ENCODE measurements at places on chromosomes 12 and 14.

DNA sequence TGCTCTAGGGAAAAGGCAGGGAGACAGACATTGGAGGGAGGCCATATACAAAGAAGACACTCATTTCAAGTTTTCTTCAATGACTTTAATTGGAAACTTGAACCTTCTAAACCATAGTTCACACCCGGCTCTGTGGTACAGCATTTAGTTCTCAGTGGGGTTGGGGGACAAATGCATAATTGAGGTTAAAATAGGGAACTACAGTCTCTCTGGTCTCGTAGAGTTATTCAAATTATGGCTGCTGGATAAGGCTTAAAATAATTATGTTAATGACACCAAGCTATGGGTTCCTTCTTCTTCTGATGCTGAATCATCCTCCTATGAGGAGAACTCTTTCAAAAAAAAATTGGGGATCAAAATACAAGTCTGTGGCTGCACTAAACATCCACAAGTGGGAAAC, 3.8 kb upstream of the RPAP3 start:
- no peak for DNase-seq

- DNase-seq: no peak
Measured at GRCh38 chr12:5260086-5260485, 171.8 kb upstream of the NTF3 start.

- DNase-seq: no peak
Measured at GRCh38 chr14:34214961-34215360, 247.1 kb downstream of the SPTSSA start.

GRCh38 chr12:96033549-96034389, 1.6 kb downstream of the LTA4H start:
- DNase-seq: peak; percentile 34

DNA sequence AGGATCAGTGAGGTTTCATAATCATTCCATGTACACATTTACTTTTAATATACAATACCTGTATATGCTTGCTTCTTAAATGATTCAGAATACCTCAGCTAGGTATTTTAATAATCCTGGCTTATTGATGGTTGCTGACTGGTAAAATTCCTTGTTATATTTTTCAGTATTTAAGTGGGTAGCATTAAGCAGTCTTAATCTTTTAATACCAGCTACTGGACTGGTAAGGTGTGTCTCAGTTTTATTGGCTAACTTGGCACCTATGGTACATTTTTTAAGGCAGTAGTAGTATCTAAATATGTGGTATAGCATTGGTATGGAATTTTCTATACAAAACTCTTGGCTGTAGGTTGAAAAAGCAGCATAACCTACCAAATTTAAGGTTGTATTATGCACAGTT, 96.6 kb downstream of the RAD52 start:
- no peak for DNase-seq

- peak; percentile 53 for DNase-seq
Measured at GRCh38 chr12:120367233-120367923, 1.6 kb downstream of the MSI1 start.

GRCh38 chr14:51145246-51145645, 50.3 kb upstream of the TRIM9 start:
- no peak for DNase-seq

GRCh38 chr14:96624661-96625425, 122.7 kb downstream of the PAPOLA start:
- no peak for DNase-seq

DNA sequence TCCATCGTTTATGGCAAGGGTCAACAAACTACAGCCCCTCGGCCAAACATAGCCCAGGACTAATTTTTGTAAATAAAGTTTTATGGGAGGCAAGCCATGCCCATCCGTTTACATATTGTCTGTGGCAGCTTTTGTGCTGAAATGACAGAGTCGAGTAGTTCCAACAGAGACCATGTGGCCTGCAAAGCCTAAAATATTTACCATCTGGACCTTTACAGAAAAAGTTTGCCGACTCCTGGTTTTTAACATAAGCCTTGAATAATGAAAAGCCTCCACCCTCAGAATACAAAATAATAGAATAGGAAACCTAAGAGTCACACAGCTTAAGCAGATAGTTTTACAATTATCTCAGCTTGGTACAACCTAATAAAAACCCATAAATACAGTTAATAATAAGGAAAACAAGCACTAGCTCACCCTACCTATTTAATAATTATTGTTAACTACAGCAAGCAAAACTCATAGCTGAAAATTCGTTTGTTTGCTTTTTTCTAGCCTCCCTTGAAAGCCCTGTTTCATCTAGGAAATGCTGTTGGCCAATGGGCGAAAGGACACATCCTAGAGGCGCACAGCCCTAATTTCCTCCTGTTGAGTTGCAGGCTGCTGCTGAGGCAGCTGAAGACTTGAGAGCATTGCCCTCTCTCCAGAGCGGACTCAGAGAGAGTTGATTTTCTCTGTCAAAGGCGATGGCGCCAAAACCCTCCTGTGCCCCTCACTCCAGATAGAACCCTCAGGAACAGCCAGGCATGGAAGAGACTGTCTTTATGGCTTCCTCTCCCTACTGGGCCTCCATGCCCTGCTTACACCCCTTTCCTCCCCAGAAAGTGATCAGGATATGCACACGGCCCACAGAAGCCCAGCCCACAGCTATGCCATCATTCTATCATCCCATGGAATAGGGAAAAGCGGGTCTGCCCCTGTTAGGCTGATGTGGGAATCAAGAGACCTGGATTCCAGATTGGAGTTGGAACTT, 107.2 kb downstream of the DPF3 start:
- no peak for DNase-seq

DNA sequence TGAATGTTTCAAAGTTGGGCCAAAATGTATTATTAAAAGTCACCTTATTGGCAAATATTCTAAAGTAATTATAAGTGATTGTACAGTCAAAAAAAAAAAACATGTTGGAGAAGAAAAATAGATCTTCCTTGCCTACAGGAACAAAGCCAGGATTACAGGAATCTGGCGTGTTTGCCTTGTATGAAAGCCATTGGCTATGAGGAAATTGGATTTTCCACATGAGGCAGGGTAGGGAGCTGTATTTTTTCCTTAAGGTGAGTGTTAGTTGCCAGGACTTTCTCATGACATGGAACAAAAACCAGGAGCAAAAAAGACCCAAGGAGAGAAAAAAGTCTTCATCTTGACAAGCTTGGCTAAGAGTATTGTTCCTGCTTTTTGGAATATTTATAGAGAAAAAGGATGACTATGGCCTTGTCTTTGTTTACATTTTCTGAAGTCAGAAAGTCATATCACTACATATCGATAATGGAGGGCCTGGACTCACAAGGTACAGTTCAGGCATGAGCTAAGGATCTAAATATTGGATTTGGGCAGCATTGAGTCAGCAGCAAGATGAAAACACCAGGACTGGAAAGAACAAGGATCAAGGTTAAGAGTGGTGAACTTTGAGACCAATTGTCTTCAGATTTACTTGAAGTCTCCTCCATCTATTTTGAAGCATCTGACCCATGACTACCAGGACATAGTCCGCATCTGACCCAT, 68.4 kb upstream of the FLRT2 start:
- no peak for DNase-seq

DNA sequence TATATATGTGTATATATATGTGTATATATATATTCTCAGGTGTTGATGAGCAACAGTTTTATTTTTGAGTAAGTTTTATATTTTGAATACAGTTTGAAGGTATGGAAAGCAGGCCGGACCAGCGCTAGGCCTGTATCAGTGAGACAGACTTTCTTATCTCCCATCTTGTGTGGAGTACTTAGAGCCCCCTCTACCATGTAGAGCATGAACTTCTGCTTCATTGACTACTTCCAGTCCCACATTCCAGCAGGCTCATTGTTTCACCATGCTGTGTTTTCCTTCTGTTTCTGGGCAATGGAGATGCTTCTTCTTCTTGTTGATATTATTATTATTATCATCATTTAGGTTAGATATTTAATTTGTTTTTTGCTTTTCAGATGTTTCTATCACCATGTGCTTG, 76.4 kb downstream of the SLC16A7 start:
- no peak for DNase-seq

DNA sequence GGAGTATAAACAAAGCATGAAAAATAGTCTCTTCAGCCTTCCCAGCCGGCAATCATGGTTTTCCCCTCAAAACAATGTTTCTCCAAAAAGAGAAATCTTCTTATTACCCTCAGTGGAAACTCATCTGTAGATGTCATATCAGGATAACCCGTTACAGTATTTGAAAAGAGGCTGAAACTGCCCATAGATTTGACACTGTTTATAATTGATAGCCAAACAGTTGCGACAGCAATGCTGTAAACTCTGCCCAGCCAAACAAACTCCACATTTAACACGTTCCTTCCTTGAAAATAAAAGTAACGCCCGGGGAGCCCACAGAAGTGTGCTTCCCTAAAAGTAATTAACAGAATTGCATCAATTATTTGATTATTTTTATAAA, 201.3 kb upstream of the FOXN3 start:
- DNase-seq: peak; percentile 40

- DNase-seq: no peak
Measured at GRCh38 chr14:21428930-21429329, 27.0 kb downstream of the CHD8 start.

- DNase-seq: peak; percentile 14
Measured at GRCh38 chr14:100537446-100538350, 49.5 kb downstream of the BEGAIN start.

GRCh38 chr12:5977556-5977955, 32.5 kb upstream of the ANO2 start:
- no peak for DNase-seq

- DNase-seq: no peak
Measured at GRCh38 chr12:109488051-109488665, 10.7 kb downstream of the UBE3B start.

- DNase-seq: no peak
Measured at GRCh38 chr12:68482660-68483059, 128.0 kb upstream of the RAP1B start.

DNA sequence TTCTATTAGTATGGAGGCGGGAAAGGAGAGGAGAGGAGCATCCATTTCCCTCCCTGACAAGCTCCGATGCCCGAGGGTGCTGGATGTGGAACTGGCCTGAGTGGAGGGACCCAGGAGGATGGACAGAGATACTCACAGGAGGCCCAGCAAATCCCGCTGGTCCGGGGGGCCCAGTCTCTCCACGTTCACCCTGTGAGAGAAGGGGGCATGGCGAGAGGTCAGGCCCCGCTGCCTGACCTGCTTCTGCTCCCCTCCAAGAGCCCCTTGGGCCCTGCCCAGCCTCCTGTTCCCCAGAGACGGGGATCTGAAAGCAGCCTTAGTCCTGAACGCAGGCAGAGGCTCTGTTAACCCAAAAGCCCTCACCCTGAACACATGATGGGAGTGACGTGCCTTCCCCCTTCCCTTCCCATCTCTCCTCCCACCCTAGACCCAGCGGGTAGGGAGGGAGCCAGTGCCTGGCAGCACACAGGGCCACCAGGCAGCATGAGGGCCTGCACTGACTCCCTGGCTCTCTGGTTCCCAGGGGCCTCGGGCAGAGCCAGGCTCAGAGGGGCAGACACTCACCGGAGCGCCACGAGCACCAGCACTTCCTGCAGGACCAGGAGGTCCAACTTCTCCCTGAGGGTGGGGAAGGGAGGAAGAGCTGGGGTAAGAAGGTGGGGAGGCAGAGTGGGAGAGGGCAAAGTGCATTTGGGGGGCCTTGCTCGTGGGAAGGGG, 17.5 kb downstream of the TMEM106C start:
- no peak for DNase-seq

DNA sequence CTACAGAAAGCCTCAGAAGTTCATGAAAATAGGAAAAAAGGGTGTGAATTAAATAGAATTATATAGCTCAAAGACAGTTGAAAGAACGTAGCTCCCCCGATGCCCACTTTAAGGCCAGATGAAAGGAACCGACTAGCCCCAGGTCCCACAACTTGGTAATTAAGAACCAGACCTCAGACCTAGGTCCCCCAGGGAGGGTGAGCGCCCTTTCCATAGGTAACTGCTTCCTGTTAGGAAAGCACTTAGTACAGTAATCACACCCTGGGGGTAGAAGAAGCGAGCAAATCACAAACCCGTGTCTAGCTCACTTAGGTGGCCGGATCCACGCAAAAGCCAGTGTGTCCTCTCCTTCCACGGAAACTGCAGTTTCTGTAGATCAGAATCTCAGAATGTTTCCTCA, 77.1 kb downstream of the PLXNC1 start:
- no peak for DNase-seq

DNA sequence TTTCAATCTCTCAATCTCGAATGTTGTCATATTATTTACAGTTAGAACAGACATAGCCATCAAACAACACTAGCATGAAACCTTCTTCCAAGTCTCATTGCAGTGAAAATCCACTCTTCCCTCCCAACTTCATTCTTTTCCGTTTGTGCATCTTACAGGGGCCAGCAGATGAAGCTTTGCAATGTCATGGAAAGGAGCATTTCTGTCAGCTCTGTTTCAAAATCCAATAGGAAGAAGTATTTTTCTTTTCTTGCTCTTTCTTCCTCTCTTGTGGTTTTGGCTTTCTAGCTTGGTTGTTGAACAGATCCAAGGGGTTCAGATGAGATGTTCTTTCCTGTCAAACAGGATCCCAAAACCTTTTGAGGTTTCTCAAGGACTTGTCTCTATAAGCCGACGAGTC, 416.6 kb downstream of the AEBP2 start:
- no peak for DNase-seq
